ENCODE measurements at places on chromosomes 6 and 20.

GRCh38 chr6:22632581-22633145 lies 63.3 kb downstream of the HDGFL1 start:
- DNase-seq = no peak

DNA sequence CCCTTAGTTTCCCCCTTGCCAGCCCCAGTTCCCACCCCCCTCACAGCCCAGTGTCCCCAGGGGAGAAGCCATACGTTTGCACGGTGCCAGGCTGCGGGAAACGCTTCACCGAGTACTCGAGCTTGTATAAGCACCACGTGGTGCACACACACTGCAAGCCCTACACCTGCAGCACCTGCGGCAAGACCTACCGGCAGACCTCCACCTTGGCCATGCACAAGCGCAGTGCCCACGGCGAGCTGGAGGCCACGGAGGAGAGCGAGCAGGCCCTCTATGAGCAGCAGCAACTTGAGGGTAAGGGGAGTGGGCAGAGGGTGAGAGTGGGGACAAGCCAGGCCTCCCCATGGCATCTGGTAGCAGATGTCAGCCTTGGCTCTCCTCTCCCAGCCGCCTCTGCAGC lies 5.1 kb upstream of the DEF6 start:
- DNase-seq = no peak

DNA sequence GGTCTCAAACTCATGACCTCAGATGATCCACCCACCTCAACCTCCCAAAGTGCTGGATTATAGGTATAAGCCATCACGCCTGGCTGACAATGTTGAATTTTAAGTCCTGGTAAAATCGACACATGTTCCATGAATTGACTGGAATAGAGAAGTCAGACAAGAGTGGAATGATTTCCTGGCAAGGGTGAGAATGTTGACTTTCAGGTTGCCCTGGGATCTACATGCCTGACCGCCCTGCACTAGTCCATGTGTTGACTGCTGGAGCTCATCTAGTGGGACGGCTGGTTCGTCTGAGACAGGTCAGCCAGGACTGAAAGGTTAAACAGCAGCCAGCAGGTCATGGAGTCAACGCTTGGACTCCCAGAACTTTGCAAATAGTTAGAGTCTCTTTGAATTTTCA lies 88.8 kb downstream of the SASH1 start:
- no peak for DNase-seq

DNA sequence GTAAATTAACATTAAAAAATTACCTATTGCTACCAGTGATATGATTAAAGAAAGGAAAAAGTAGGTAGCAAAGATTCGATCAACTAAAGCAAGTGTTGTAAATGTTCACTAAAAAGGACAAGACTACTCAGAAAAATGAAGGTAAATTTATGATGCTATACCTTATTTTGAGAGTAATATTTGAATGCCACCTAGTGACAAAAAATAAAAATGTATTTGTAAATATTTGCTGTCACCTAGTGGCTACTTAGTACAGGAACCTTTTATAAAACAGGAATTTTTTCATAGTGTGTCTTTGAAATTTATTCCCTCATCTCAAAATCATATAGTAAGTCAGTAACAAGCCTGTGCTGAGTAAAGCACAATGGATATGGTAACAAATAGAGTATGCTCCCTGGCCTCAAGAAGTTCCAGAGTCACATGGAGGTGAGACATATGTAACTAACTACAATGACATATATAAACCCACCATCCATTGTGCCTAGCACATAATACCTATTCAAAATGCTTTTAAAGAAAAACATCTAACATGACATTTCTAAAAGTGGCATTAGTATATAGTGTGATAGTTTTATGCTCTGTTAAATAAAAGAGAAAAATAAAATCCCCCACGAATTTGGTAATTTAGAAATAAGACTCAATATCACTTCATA lies 193.1 kb upstream of the SIM1 start:
- peak; percentile 37 for DNase-seq

DNA sequence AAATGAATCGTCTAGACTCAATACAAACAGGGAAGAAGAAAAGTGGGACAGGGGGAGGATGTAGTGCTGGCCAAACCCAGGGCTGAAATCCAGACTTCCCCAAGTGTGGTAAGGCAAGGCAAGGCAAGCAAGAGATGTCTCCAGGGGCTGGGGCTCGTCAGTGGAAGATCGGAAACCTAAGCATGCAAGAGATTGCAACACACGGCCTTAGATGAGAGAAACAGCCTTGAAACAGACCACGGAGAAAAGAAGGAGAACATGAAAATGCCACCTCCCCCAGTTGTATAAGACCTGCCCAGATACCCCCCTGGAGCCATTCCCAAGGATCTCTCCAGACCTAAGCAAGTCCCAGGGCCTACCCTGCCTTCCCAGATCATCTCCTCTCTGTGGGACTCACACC lies 20.0 kb downstream of the VEGFA start:
- peak; percentile 77 for DNase-seq

DNA sequence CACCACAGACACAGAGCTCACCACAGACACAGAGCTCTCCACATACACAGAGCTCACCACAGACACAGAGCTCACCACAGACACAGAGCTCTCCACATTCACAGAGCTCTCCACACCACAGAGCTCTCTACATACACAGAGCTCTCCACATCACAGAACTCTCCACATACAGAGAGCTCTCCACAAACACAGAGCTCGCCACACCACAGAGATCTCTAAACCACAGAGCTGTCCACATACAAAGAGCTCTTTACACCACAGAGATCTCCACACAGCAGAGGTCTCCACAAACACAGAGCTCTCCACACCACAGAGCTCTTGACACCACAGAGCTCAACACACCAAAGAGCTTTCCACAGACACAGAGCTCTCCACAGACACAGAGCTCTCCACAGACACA lies 55.8 kb downstream of the ERMARD start:
- no peak for DNase-seq

DNA sequence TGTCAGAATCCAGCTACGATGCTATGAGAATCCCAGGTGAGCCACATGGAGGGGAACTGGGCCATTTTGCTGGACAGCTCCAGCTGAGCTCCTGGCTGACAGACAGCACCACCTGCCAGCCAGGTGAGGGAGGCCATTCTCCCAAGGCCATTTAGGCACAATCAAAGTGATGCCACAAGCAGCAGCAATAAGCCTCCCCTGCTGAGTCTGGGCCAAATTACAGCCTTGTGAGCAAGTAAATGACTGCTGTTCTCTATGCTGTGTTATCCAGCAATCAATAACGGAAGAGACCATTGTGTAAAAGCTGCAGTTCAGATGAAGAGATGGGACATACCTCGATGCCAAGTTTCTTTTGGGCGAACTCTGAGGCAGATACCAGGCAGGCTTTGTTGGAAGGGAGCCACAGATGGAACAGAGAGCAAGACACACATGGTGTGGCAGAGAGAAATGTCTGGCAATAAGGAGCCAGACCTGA lies 14.0 kb upstream of the SCGN start:
- no peak for DNase-seq

GRCh38 chr6:74041420-74041819 lies 345.4 kb downstream of the CD109 start:
- DNase-seq = no peak

DNA sequence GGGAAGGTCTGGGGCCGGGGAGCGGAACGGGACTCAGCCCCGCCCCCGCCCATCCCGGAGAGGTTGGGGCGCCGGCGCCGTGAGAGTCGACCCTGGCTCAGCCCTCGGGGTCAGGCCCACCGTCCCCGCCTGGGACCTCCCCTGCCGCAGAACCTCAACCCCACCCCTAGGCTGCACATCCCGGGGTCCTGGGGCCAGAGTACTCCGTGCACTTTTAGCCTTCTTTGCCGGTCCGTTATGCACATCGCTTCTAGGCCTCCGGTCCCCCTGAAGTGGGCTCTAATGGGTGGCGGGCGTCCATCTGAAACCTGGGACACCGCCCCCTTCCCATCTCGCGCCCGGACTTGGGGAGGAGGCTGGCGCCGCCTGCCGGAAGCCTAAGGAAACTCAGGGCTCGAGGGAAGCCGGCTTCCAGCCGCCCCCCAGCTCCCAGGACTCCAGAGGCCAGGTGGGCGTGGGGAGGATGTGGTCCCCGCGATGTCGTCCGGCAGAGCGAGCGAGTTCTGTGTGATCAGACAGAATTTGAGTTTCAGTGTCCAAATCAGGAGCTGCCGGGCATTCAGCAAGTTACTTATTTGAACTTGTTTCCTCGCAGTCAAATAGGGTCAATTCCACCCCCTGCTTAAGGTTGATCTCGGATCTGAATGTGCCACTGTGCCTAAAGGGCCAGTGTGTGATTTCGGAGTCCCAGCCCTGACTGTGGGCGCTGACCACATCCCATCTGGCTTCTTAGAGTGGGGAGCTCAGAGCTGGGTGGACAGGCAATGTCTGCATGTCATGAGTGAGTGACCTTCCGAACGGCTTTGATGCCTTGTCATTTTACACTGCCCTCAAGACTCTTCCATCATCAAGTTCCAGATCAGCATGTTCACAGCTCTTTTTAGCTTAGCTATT lies 47.6 kb downstream of the CPXM1 start:
- DNase-seq = peak; percentile 27

- DNase-seq = peak; percentile 58
These were observed 6.3 kb downstream of the TNFAIP3 start for GRCh38 chr6:137873273-137873762.

DNA sequence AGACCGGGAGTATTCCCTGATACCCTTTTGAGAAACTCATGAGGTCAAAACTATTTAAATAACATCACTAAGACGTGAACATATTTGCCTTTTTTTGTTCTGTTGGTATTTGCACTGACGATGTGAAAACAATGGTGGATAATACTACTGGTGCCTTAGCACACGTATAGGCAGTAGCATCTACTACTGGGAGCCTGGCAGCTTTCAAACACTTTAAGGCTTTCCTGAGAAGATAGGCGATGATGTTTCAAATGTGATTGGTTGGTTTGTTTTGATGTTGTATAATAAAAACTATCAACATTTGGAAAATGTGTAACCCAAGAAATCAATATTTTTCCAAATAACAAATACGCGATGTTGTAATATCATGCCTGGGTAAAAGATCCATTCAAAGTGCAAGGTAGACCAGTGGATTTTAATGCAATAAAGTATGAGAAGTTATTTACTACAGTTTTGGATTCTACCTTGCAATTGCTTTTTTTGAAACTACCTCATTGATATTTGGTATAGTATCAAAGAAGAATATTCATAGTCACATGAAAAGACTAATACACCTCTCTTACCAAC lies 166.2 kb downstream of the FRK start:
- no peak for DNase-seq

GRCh38 chr20:40632346-40632976 lies 56.6 kb downstream of the MAFB start:
- no peak for DNase-seq

- no peak for DNase-seq
These were observed 50.8 kb downstream of the IL22RA2 start for GRCh38 chr6:137122612-137123011.

- no peak for DNase-seq
These were observed 3.4 kb upstream of the DACT2 start for GRCh38 chr6:168322966-168323365.

- DNase-seq = peak; percentile 52
These were observed 36.3 kb upstream of the SIRT5 start for GRCh38 chr6:13538084-13538483.

GRCh38 chr6:116931456-116931855 lies 54.4 kb downstream of the RFX6 start:
- no peak for DNase-seq

GRCh38 chr6:168554472-168554871 lies 113.5 kb downstream of the SMOC2 start:
- no peak for DNase-seq

- no peak for DNase-seq
These were observed 15.0 kb upstream of the ETV7 start for GRCh38 chr6:36402481-36402880.

GRCh38 chr6:42260972-42261371 lies 43.3 kb upstream of the MRPS10 start:
- peak; percentile 21 for DNase-seq
